ENCODE measurements at places on chromosomes 1 and 21.

GRCh38 chr21:28200726-28201125 is 792.0 kb downstream of the LTN1 start:
- DNase-seq = no peak

DNA sequence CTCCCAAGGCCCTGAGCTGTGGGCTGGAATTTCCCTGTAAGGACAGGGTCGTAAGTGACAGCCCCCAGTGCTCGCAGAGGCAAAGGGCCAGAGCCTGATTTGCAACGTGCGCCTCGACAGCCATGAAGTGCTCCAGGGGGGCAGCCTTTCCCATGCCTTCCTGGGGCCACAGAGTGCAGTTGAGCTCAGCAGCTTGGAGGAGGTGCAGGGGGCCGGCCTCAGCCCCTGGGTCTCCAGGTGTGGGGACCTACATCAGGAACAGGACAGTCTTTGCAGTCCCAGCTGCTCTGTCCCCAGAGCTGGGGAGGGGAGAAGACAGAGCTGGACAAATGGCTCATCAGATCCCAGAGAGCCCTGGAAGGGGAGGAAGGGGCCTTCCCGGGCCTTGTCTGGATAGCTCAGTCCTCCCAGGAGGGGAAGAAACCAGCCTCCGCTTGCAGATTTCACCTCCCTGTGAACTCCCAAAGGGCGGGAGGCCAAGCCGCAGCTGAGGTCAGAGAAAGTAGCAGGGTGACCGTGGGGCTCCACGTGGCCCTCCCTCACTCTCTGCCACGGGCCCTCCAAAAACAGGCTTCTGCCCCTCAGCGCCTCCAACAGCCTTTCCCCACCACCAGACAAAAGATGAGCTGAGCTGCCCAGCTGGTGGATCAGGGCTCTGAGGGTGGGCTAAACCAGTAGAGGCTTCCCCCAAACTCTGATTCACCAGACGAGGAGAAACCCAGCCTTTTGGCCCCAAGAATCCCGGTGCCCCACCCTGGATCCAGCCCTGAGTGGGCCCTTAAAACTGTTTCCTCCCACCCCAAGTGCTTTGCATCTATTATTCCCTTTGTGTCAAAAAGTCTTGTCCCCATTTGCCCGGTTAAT is 76.5 kb downstream of the DHRS3 start:
- DNase-seq = no peak

DNA sequence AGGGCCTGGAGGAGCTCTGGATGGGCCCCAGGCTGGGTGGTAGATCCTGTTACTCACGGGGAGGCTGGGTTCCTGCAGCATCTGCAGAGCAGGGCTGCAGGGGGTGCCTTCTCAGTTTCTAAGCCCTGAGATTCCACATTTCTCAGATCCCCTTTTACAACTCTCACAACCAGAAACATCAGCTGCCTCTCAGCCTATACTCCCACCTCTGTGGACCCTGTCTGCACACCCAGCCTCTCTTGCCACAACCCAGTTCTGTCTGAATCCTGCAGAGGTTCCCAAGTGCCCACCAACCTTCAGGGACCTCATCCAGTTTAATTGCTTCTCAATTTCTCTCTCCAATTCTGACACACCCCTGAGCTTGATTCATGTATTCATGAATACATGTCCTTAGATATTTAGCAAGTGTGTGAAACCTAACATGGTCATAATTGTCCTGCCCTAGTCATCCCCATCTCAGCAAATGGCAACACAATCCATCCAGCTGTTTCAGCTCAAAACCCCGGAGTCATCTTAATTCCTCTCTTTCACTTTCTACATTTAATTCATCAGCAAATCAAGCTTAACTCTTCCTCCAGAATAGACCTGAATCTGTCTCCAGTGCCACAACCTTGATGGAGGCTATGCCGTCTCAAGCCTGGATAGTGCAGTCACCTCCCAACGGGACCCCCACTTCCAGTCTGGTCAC is 57.0 kb upstream of the NEK2 start:
- no peak for DNase-seq

DNA sequence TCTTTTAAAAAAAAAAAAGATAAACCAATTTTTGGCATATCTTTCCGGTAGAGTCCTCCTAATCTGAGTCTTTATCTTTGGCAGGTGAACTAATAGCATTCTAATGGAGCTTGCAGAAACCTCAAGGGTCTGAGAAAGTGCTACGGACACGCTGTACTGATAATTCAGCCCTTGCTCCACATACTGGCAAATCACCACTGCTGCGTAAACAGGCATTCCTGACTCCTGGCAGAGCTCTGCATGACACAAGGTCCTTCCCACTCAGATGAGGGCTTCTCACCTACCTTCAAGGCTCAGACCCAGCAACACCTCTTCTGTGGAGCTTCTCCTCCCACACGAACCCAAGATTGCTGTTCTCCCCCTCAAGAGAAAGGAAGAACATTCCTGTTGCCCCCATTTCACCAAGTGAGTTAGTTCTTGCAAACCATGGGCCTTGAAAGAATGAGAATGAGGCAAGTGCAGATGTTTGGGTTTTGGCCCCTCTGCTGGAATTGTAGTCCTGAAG is 48.0 kb downstream of the LYST start:
- DNase-seq = no peak

DNA sequence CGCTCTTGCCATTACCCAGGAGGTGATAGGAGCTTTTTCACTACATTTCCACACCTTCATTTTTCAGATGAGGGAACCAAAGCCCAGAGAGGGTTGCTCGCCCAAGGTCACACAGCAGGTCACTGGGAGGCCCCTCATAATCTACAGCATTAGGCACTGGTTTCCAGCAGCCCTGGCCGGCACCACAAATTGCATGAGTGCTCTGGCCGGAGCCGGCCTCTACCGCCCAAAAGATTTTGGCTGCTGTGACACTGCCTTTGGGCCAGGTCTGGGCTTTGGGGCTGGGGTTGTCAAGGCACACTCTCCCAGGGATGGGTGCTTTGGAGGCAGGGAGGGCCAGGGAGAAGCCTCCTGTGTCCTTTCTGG is 15.4 kb downstream of the DHRS3 start:
- DNase-seq = no peak

DNA sequence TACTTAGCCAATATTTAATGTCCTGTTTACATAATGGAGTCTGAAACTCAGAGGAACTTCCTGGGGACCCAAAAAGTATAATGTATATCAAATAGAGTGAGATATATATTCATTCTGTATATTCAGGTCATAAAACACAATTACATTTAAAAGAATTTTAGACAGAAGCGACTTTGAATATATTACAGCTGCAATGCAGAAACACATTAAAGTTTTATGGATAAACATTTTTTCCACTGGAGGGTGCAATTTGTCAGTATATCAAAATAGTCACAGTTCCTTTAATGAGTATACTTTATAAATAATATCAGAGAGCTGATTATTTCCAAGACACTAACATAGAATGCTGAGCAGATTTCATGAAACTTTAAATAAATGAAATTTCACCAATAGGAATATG is 43.9 kb upstream of the CRB1 start:
- DNase-seq = no peak

GRCh38 chr1:29251164-29252124 is 15.1 kb downstream of the PTPRU start:
- DNase-seq = no peak

- no peak for DNase-seq
These were observed 67.4 kb downstream of the OLFM3 start for GRCh38 chr1:101929343-101929742.

- DNase-seq = no peak
These were observed 46.2 kb downstream of the ATP5PF start for GRCh38 chr21:25688275-25689155.

DNA sequence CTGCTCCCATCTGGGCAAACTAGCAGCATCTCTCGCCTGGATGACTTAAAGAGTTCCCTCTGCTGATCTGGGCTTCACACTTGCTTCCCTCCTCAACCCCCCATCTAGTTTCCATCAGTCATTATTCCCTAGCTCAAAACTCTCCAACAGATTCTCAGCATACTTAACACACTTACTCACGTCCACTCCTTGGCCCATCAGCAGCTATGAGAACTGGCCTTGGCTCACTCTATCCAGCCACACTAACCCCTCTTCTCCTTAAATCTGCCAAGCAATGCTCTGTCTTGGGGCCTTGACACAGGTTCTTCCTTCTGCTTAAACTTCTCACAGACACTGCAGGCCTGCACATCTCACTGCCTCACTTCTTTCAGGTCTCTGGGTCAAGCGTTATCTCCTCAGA is 41.6 kb downstream of the GNG12 start:
- DNase-seq = no peak

GRCh38 chr1:36284061-36284460 is 22.1 kb upstream of the SH3D21 start:
- no peak for DNase-seq

DNA sequence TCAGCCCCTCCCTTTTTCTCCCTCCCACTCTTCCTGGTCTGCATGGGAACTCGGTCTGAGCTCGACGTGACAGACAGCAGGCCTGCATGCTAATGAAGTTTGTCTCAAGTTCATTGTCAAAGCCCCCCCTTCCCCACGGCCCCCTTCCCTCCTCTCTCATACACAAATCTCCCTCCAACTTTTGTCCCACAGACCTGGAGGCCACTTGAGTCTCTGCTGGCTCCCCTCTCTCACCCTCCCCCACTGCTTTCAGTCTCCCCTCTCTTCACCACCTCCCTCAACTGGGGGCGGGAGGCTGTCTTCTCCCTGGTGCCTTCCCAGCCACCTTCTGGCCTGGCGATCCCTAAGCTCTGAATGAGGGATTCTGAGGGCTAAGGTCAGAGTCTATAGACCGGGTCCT is 61.3 kb downstream of the RHBG start:
- DNase-seq = no peak

DNA sequence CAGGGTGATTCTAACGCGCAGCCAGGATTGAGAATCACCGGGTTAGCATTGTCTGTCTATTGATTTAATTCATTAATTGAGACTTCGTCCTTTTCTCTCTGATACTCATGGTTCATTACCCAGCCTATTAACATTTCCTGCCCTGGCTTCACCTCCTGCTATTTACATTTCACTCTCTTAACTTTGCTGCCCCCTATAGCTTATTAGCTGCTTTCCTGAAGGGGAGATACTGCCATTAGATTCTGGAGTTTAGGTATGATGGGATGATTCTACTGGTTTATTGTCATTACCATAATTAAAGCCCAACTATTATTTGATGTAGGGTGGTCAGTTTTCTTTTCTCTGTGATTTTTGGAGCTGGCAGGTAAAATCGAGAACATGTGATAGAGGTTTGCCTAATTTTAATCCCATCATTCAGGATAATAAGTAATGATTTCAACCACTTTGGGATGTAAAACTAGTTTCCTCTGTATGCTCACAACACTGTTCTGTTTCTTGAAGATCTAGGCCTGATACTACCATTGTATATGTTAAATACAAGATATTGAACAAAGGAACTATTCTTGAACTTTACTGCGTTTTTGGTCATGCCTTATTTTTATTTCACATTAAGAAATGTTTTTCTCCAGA is 6.4 kb downstream of the PPP2R5A start:
- no peak for DNase-seq

DNA sequence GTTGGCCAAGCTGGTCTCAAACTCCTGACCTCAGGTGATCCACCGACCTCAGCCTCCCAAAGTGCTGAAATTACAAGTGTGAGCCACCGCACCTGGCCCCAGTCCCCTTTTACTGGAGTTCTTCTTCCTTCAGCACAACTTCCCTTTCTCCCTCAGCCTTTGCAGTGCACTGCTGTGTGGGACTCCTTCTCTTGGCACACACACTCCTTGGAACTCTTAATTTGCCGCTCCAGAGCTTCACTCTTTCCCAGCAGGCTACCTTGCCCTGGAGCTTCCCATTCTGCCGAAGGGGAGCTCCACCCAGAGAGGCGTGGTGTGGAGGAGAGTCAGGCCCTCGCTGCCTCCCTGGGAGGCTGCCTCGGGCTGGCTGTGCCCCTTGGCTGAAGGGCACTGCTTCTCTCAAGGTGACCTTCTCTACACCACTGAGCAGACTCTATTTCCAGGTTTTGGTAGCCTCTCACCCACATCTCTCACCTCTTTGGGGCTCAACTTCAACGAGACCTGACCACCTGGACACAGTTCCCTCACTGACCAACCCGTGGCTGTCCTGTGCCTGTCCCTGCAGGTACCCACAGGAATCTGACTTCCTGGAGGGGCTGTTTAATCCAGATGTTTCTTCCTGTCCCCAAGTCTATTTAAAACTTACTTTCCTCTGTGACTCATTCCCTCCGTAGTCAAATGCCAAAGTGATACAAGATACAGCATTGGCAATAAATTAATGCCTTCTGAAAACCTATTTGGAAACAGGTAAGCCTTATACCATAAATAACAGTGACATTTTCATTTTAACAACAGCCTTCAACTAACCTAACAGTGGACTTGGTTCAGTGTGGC is 227.3 kb upstream of the KIAA0040 start:
- no peak for DNase-seq

- no peak for DNase-seq
These were observed 18.8 kb downstream of the MX1 start for GRCh38 chr21:41444703-41445464.

- DNase-seq = no peak
These were observed 16.0 kb downstream of the ZNF697 start for GRCh38 chr1:119632103-119632490.

DNA sequence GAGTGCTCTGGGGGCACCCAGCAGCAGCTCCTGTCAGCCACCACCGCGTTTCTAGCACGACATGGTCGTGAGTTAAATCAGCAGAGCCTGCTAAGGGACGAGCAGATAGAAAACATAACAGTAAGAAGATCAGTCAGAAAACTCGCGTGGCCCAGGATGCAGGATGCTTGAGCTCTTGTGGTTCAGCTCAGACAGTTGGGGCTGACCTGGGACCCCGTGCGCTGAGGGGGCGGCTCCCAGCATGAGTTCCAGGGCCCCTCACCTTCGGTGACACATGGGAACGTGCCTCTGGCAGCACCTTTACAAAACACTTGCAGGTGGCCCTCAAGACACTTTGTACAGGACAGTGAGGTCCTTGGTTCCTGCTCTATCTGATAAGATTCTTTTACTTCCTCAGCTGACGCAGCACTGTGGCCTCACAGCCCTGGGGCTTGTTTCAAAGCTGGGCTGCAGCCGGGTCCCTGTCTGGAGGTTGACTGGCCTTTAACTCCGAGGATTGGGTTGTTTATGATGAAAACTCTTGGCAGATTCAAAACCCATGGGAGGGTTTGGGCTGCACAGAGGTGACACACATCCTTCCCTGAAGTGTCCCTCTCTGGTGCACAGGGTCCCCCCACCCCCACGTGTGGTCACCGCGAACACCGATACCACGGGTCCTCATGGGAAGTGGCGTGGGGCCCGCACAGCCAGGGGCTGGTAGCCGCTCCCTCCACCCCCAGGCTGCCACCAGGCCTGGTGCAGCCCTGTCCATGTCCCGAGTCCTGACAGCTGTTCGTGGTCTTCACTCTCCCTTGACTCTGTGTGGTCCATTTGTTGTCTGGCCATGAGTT is 65.3 kb upstream of the COL6A1 start:
- DNase-seq = no peak

GRCh38 chr1:93707956-93708355 is 26.3 kb upstream of the BCAR3 start:
- peak; percentile 32 for DNase-seq

GRCh38 chr1:208118841-208119606 is 125.2 kb downstream of the PLXNA2 start:
- DNase-seq = no peak

GRCh38 chr1:13901039-13901438 is 201.1 kb downstream of the PRDM2 start:
- DNase-seq = no peak
